Naive thymus-derived CD8-positive, alpha-beta T cell (primary cell): ENCODE measurements at places on chromosomes 5 and 9. TPM values are rescaled to one million over a fixed set of nuclear protein-coding genes. Genes with fewer than 3 reads are reported as not detected.
A peak's percentile ranks its signal among the peaks of the same experiment; 100 is the strongest.

- H3K36me3 ChIP-seq: no peaks in the 10 kb centered on the region
- H3K27me3 ChIP-seq: no peaks in the 10 kb centered on the region
- DNase-seq: peak; percentile 22
Observed at GRCh38 chr9:123637945-123638634, 282.1 kb downstream of the CRB2 start.

DNA sequence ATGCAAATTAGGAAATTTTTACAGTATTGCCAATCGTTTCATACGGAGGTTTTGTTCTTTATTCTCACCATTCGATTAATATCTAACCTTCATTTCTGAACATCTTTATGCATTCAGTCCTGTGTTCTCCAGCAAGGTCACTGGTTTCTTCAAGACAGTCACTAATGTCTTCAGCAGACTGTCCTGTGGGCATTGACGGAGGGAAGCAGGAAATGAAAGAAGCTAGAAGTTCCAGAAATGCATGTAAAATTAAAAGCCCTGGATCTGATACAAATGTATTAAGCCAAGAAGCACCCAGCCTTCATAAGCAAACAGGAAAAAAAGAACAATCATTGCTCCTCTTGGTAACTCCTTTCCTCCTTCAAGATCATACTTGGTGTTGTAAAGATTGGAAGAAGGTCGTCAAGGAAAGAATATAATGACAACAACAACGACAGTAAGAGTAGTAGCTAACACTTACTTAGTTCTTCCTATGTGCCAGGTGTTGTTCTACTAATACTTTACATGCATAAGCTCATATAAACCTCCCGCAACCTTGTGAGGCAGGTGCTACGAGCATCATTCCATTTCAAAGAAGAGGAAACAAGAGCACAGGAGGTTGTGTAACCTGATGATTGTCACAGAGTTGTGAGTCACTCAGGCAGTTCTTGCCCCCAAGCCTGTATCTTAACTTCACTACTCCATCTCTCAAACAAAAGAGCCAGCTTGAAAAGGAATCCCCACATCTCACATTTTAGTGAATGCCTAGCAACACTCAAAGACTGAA lies 59.9 kb upstream of the CER1 start:
- H3K27ac ChIP-seq: no peak overlapping the region
- no peak for DNase-seq
- no peaks in the 10 kb centered on the region for H3K36me3 ChIP-seq
- no peaks in the 10 kb centered on the region for H3K4me1 ChIP-seq
- H3K27me3 ChIP-seq: peaks cover 3% of the 10 kb centered on the region

PFN3 gene
- not detected for total RNA-seq

DMRT3 gene
- total RNA-seq: not detected

- DNase-seq: no peak
- no peaks in the 10 kb centered on the region for H3K27me3 ChIP-seq
- peaks cover 7% of the 10 kb centered on the region for H3K4me1 ChIP-seq
- H3K36me3 ChIP-seq: peaks cover 20% of the 10 kb centered on the region
- no peak overlapping the region for H3K4me3 ChIP-seq
- H3K27ac ChIP-seq: no peak overlapping the region
Observed at GRCh38 chr9:125511789-125512660, 195.0 kb downstream of the MAPKAP1 start.

SHOC1 gene
- not detected for total RNA-seq

DNA sequence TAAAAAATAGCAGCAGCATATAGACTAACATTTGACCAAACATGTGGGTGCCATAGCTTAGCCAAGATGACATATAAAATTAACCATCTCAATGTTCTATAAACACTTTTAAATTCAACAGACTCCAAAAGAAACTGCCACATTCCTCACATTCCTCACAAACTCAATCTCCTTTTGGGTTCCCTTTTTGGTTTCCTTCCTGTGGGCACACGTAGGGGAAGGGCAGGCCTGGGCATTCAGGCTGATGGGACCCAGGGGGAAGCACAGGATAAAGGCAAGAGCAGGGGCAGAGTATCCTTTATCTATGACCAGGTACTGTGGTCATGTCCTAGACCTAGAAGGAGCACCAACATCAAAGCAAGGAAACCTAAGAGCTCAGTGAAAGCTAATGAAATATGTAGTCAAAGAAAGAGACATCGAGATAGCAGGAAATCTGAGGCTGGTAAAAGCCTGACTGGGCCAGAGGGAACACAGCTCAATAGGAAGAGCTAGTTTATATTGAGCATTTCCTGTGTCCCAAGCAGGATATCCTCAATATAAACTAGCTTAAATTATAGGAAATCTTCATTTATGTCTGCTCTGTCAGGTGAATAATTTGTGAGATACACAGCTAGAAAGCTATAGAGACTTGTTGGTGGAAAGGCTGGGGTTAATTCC lies 13.6 kb upstream of the ERAP1 start:
- H3K27ac ChIP-seq: no peak overlapping the region
- no peaks in the 10 kb centered on the region for H3K36me3 ChIP-seq
- H3K4me1 ChIP-seq: peaks cover 63% of the 10 kb centered on the region
- peaks cover 1% of the 10 kb centered on the region for H3K27me3 ChIP-seq
- H3K4me3 ChIP-seq: peak overlapping the region; percentile 36

GRCh38 chr5:1319436-1320256 lies 24.8 kb upstream of the TERT start:
- peaks cover 50% of the 10 kb centered on the region for H3K36me3 ChIP-seq
- no peaks in the 10 kb centered on the region for H3K27me3 ChIP-seq
- peaks cover 34% of the 10 kb centered on the region for H3K4me1 ChIP-seq

GRCh38 chr9:127126971-127127370 lies 4.5 kb upstream of the ANGPTL2 start:
- no peak overlapping the region for H3K4me3 ChIP-seq
- H3K4me1 ChIP-seq: peaks cover 9% of the 10 kb centered on the region
- DNase-seq: no peak
- no peaks in the 10 kb centered on the region for H3K36me3 ChIP-seq
- peaks cover 24% of the 10 kb centered on the region for H3K27me3 ChIP-seq

DNA sequence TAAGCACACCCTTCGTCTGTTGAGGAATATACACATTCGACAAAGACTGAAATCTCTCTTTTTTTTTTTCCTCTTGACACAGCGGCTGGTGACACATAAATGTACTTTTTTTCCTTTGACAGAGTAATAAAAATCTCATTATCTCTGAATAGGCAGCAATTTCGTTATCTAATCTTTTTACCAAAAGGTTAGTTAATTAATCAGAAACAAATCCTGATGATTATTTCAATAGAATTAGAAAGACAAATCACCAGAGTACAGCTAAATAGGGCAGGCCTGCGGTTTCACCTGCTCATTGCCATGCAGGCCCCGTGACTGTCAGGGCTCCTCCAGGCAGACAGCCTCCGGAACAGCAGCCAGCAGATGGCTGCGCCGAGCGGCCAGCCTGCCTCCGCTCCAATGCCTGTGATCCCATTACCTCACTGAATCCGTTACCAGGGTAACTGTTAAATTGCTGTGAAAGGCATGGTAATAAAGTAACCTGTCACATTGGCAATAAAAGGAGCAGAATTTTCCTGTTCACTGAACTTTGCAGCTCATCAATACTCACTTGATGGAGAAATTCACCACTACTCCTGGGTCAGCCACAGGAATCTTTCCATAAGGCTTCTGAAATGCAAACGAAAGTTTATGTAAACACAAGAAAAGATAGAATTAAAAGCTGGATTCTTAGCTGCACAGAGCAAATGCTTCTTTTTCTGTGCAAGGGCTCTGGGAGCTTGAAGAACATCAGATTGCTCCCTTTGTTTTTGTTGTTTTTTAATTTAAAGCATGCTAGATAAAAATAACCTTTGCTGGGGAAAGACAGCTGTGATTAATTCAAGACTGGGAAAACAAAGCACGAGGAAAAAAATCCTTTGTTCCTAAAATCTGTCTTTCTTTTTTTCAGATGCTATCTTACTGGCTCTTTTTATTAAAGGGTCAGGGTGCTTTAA lies 666.4 kb upstream of the ZNF608 start:
- H3K4me3 ChIP-seq: no peak overlapping the region
- no peaks in the 10 kb centered on the region for H3K36me3 ChIP-seq
- peaks cover 1% of the 10 kb centered on the region for H3K27me3 ChIP-seq
- DNase-seq: no peak
- H3K27ac ChIP-seq: no peak overlapping the region

GRCh38 chr9:124045830-124046177 lies 34.2 kb downstream of the LHX2 start:
- no peak for DNase-seq
- H3K27me3 ChIP-seq: peaks cover 70% of the 10 kb centered on the region
- peaks cover 5% of the 10 kb centered on the region for H3K4me1 ChIP-seq
- H3K27ac ChIP-seq: no peak overlapping the region
- no peaks in the 10 kb centered on the region for H3K36me3 ChIP-seq

CNTFR gene
- not detected for total RNA-seq

GRCh38 chr5:81961651-81962440 lies 10.0 kb upstream of the ATG10 start:
- DNase-seq: no peak
- H3K36me3 ChIP-seq: no peaks in the 10 kb centered on the region
- no peak overlapping the region for H3K4me3 ChIP-seq
- H3K27me3 ChIP-seq: no peaks in the 10 kb centered on the region
- no peak overlapping the region for H3K27ac ChIP-seq
- no peaks in the 10 kb centered on the region for H3K4me1 ChIP-seq

- H3K36me3 ChIP-seq: peaks cover 74% of the 10 kb centered on the region
- H3K4me1 ChIP-seq: peaks cover 8% of the 10 kb centered on the region
- no peak overlapping the region for H3K27ac ChIP-seq
Observed at GRCh38 chr5:139282197-139282557, 11.4 kb upstream of the MATR3 start.

DDX4 gene
- total RNA-seq: not detected

DNA sequence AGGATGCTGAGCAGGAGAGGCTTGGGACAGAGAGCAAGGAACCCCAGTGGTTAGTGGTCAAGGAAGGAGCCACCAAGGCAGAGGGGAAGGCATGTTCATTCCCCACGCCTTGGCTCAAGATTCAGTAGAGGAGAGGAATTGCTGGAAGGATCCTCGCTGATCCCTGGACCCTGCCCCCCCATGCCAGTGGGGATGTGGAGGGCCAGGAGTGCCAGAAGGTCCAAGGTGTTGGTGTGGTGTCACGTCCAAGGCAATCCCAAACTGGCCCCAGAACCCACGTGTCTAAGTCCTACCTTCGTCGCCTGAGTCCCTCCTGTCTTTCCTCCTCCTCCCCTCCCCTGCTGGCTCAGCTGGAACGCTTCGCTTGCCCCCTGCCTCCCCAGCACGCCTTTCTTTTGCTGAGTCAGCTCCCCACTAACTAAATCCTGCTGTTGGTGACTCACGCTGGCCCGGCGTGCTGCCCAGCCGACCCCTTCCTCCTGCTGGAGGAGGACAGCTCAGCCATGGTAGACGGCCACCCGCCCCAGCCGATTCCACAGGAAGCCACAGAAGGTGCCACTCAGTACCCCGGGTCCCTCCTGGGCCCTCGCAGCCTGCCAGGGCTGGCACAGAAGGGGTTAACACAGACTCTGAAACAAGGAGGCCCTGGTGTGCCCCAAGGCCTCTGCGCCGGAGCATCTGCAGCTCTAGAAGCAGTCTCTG lies 37.6 kb upstream of the ORM1 start:
- no peak overlapping the region for H3K27ac ChIP-seq
- H3K4me1 ChIP-seq: no peaks in the 10 kb centered on the region
- H3K36me3 ChIP-seq: no peaks in the 10 kb centered on the region
- H3K27me3 ChIP-seq: no peaks in the 10 kb centered on the region
- no peak overlapping the region for H3K4me3 ChIP-seq
- DNase-seq: peak; percentile 34

- H3K27ac ChIP-seq: no peak overlapping the region
- peaks cover 25% of the 10 kb centered on the region for H3K27me3 ChIP-seq
- no peaks in the 10 kb centered on the region for H3K4me1 ChIP-seq
Observed at GRCh38 chr9:86977205-86977835, 30.0 kb upstream of the GAS1 start.

PCDHGA2 gene
- 0.18 TPM for total RNA-seq

DNA sequence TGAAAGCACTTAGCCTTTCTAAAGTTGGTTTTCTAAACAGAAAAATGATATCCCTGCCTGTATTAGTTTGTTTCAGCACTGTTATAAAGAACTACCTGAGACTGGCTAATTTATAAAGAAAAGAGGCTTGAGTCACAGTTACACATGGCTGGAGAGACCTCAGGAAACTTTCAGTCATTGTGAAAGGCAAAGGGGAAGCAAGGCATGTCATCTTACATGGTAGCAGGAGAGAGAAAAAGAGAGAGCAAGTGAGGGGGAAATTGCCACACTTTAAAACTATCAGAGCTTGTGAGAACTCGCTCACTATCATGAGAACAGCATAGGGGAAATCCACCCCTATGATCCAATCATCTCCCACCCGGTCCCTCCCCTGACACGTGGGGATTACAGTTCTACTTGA lies 64.9 kb downstream of the FAM170A start:
- H3K4me3 ChIP-seq: no peak overlapping the region
- no peak overlapping the region for H3K27ac ChIP-seq
- H3K27me3 ChIP-seq: no peaks in the 10 kb centered on the region
- no peak for DNase-seq

- H3K36me3 ChIP-seq: no peaks in the 10 kb centered on the region
- H3K27ac ChIP-seq: no peak overlapping the region
- H3K4me3 ChIP-seq: no peak overlapping the region
- no peak for DNase-seq
- no peaks in the 10 kb centered on the region for H3K27me3 ChIP-seq
Observed at GRCh38 chr9:87525546-87526303, 28.1 kb downstream of the DAPK1 start.

DNA sequence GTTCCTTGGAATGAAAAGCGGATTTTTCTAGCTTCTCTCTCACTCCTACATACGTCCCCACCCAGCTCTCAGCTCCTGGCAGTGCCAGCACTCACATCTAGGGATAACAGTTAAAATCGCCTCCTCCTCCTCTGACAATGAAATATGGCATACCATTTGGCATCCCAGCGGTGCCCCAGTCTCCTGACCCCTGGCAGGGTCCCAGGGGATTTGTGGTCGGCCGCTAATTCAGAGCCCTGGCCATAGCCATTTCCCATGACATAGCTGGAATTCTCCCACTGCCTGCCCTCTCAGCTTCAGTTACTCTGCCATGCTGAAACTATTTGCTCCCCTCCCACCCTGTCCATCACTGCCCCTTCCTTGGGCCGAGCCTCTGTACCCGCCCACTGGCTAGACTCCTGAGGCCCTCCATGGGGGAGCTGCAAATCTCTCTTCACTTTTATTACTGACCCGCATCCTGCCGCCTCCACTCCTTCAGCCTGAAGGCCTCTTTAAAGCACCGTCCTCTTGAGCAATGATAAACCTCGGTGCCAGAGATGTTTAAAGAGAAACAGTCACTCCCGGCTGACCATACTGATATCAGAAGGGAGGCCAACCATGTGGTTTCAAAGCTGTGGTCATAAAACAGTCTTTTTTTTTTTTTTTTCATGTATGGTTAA lies 139.8 kb downstream of the SLIT3 start:
- no peaks in the 10 kb centered on the region for H3K4me1 ChIP-seq
- no peaks in the 10 kb centered on the region for H3K27me3 ChIP-seq
- peaks cover 18% of the 10 kb centered on the region for H3K36me3 ChIP-seq
- H3K27ac ChIP-seq: no peak overlapping the region

DNA sequence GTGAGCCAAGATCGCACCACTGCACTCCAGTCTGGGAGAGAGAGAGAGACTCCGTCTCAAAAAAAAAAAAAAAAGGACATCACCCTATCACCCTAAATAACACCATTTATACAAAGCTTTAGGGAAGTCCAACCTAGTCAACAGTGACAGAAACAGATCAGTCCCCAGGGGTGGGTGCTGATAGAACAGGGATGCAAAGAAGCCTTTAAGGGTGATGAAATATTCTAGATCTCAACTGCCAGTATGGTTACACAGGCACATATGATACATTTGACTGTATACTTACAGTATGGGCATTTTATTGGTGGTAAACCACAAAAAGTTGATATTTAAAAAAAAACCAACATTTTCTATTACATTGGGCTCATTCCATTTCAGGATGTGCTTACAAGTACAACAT lies 4.8 kb downstream of the RETREG1 start:
- peak overlapping the region; percentile 53 for H3K27ac ChIP-seq
- peaks cover 40% of the 10 kb centered on the region for H3K36me3 ChIP-seq
- no peaks in the 10 kb centered on the region for H3K27me3 ChIP-seq
- DNase-seq: peak; percentile 37
- H3K4me1 ChIP-seq: peaks cover 34% of the 10 kb centered on the region

TPRN gene
- 10.1 TPM for total RNA-seq
